Activated T-helper 1 cell treated with anti-CD3 and anti-CD28 coated beads, Interleukin-2, amount 50 U/mL, for 16 hours (primary cell): ENCODE measurements at places on chromosomes 7 and 10.
A peak's percentile ranks its signal among the peaks of the same experiment; 100 is the strongest.

DNA sequence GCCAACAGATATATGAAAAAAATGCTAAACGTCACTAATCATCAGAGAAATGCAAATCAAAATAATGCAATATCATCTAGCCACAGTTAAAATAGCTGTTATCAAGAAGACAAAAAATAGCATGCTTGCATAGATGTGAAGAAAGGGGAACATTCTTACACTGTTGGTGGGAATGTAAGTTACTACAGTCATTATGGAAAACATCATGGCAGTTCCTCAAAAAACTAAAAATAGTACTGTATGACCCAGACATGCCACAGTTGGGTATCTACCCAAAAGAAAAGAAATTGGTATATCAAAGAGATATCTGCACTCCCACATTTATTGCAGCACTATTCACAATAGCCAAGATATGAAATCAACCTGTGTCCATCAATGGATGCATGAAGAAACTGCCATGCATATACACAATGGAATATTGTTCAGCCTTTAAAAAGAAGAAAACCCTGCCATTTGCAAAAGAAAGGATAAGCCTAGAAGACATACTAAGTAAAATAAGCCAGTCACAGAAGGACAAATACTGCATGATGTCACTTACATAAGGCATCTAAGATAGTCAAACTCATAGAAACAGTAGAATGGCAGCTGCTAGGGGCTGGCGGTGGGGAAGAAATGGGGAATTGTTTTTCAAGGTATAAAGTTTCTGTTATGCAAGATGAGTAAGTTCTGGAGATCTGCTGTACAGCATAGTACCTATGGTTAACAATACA is 107.0 kb downstream of the PTPN20 start:
- DNase-seq: no peak

GRCh38 chr7:142438235-142438922 is 180.5 kb upstream of the PRSS58 start:
- no peak for DNase-seq

DNA sequence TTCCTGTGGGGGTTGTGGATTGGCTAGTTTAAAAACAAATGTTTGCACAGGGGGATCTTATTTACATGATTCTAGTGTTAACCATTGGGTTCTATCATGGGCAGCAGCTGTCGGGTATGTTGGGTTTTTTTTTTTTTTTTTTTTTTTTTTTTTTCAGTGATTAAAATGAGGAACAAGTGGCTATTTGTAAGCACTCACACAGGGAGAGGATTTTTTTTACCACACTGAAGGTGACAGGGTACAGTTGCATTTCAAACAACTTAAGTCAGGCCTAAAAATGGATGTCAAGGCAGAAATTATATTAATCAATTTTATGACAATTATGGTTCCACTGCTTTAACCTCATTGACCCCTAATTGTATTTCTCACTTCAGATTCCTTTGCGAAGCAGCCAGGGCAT is 92.8 kb downstream of the CD36 start:
- DNase-seq: no peak

- DNase-seq: no peak
These were observed 75.3 kb upstream of the PPP1R9A start for GRCh38 chr7:94832051-94832450.

DNA sequence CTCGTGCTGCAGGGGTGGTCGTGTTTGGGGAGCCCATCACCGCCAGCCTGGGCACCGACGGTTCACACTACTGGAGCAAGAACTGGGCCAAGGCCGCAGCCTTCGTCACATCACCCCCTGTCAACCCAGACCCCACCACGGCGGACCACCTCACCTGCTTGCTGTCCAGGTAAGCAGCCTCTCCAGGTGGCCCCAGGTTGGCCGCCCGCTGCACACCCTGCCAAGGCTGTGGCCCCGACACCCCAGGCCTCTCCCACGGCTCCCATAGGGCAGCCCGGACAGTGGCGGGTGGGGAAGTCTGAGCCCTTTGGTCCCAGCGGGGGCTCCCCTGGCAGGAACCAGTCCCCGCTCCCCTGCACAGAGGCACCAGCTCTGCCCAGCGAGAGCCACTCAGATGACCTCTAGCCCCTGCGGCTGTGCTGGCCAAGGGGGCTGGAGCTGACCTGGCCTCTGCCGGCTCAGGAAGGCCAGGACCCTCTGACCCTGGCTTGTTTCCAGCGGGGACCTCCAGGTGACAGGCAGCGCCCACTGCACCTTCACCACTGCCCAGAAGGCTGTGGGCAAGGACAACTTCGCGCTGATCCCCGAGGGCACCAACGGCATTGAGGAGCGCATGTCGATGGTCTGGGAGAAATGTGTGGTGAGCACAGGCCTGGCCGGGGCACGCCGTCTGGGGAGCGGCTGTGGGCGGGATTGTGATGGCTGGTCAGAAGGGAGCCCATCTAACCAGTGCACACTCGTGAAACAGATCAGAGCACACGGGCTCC is 13.8 kb downstream of the DPYSL4 start:
- no peak for DNase-seq

GRCh38 chr7:46604241-46604661 is 683.2 kb upstream of the IGFBP3 start:
- DNase-seq: no peak

- DNase-seq: no peak
These were observed 890.9 kb upstream of the POT1 start for GRCh38 chr7:125820495-125820894.

DNA sequence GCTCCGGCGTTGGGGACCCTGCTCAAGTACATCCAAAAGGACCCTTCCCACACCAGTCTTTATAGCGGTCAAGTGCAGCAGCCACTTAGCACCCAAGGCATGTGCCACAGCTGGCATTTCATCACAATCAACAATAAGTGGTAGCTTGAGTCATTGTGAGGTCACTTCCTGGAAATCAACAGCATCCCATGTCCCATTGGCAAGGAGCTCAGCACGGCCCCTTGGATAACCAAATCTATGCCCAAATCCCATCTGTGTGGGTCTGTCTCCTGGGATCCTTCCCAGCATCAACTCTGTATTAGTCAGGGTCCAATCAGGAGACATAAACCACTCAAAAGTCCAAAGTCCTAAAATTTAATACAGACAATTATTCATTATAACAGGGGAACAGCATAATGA is 27.1 kb downstream of the MDH2 start:
- no peak for DNase-seq

- no peak for DNase-seq
These were observed 81.9 kb downstream of the SKAP2 start for GRCh38 chr7:26782501-26782900.

- DNase-seq: no peak
These were observed 223.7 kb upstream of the ZMIZ1 start for GRCh38 chr10:78844960-78845607.

- DNase-seq: no peak
These were observed 42.1 kb downstream of the FAM53B start for GRCh38 chr10:124701881-124702656.

GRCh38 chr7:88772776-88773175 is 13.3 kb downstream of the ZNF804B start:
- no peak for DNase-seq

- no peak for DNase-seq
These were observed 254.9 kb downstream of the KIAA1217 start for GRCh38 chr10:24463611-24464426.

DNA sequence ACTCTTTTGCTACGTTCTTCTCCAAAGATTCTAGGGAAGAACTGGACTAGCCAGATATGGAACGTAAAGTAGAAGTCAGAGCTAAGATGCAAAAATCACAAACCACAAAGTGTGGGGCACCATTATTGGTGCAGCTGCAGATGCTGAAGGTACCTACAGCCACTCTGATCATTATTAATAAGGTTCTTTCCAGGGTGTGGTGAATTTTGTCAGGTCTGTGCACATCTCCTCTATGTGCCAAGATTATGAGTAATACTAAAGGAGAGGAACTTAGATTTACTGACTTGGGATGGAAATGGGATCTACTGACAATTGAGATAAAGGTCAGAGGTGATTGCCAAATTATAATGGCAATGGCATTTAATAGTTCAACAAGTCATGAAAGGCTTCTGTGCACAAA is 148.2 kb downstream of the RAPGEF5 start:
- DNase-seq: no peak

GRCh38 chr7:6479067-6479466 is 31.3 kb upstream of the DAGLB start:
- no peak for DNase-seq

DNA sequence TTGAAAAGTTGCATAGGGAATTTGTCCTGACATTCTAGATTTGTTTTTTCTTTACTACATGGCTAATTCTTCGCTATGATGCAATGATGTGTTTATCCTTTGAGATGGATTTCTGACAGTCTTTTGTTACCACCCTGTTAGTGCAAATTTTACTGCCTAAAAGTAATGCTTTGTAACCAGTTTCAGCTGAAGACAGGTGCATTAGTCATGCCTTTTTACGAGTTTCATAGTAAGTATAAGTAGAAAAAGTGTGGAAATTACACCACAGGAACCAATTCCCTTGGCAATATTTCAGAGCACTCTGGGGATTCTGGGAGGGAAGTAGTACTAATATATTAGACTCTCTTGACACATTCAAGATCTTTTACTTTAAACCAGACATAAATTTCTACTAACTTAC is 257.8 kb upstream of the DKK1 start:
- DNase-seq: no peak

- no peak for DNase-seq
These were observed 411.3 kb upstream of the SEMA3C start for GRCh38 chr7:81330108-81330507.

DNA sequence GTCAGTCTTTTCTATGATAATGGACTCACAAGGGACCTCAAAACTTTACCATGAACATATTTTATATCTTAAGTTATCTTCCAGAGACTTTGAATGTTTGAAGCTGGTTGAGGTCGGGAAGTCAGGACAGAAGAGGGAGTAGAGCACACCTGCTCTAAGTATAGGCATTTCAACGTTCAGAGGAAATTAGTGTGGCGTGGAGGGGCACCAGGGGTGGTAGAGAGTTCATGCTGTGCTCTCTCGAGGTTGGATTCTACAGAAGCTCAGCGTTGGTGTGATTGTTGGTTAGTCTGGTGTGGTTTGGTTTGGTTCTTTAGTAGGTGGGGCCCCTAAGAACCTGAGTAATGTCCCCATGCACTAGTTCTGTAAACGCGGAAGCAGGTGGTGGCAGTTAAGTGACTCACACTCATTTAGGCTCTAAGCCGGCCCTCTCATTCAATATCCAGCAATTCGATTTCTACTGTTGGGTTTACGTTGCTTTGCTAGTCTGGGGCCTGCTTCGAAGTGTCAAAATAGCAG is 19.8 kb downstream of the CNTNAP2 start:
- no peak for DNase-seq

GRCh38 chr10:79392020-79392398 is 44.7 kb downstream of the PPIF start:
- DNase-seq: no peak

GRCh38 chr10:114526126-114526503 is 121.8 kb upstream of the AFAP1L2 start:
- DNase-seq: no peak

DNA sequence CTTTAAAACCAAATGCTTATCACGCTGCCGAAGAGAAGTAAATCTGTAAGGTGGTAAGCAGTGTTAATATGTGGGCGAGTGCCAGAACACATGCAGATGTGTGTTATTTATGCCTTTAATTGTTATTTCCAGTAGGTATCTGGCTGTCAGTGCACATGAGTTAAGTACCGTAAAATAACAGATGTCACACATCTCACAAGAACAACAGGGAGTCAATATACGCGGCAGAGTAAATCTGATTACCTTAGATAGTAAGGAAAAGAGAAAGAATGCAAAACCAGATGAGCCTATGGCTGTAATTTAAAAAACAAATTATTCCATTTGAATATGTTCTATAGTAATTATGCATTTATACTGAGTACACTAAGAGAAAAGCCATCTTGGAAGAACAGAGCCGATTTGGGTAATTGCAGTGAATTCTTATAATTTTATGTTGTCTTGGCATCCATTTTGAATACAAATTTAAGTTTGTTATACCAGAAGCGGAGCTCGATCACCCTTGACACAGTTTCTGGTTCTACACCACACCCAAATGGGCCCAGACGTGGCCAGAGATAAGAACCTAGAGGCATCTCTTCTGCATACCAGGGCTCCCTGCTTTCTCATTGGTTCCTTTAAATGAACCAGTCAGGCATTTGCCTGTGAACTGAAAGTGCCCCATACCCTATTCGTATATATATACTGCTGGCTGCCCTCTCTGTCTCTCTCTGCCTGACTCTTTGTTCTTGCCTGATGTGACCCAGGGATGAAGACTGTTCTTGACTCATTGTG is 34.8 kb downstream of the DNAJB9 start:
- no peak for DNase-seq

- no peak for DNase-seq
These were observed 187.6 kb downstream of the ADARB2 start for GRCh38 chr10:1549591-1550290.

DNA sequence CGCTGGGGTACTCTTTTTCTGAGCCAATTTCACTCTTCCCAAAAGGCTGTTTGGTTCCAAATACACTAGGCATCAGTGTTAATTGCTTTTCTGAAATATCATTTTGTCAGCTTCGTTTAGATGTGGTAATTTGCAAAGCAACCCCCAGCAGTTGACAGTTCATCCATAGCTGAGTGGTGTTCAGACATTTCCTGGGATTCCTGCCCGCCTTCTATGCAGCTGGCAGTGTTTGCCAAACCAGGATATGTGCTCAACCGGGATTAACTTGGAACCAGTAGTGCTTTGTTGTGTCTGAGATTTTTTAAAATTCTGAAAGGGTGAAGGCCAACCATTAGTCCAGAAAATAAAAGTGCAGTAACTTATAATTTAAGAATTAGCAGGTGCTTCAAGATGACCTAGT is 25.2 kb upstream of the MKLN1 start:
- no peak for DNase-seq

DNA sequence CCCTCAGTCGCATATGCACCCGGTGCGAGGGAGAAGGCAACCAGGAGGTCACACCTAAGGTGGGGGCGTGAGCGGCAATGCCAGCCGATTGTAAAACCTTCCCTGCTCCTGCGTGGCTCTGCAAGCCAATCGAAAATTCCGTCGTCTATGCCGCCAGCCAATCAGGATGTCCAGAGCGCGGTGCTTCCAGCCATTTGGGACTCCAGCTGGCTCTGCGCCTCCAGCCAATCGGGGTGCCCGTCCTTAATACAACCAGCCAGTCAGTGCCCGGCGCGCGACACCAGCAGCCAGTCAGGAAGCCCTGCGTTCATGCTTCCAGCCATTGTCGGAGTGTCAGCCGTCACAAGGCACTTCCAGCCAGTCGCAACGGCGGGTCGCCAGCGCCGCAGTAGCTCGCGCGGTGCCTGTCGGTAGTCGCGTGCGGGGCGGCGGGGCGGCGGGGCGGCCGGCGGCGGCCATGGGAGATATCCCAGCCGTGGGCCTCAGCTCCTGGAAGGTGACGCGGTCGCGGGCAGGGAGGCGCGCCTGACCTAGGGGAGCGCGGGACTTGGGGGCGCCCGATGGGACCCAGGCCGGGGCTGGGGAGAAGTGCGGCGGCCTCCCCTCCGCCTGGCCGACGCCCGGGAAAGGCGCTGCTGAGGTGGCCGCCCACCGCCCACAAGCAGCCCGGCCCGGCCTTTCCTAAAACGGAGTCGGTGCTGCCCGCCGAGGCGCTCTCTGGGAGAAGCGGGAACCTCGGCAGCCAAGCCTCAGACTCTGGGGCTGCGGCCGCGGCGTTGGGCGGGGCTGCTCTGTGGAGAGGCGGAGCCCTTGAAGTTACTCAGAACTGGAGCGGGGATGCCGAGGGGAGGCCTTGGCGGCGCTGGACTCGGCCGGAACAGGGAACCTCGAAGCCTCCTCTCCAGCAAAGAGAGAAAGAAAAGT is at the start of gene AKR1E2:
AKR1E2 (plus strand) TSS at position 340 of the 924 bp plus-strand sequence; CDS start at position 458, 118 bp downstream.
- peak; percentile 33 for DNase-seq

GRCh38 chr10:117353684-117354083 is 21.6 kb downstream of the PDZD8 start:
- DNase-seq: no peak
